ENCODE measurements at places on chromosomes 2 and 18.

- DNase-seq = no peak
Measured at GRCh38 chr2:127080226-127080937, 26.6 kb downstream of the BIN1 start.

GRCh38 chr18:8793445-8794155 lies 88.2 kb downstream of the MTCL1 start:
- no peak for DNase-seq

DNA sequence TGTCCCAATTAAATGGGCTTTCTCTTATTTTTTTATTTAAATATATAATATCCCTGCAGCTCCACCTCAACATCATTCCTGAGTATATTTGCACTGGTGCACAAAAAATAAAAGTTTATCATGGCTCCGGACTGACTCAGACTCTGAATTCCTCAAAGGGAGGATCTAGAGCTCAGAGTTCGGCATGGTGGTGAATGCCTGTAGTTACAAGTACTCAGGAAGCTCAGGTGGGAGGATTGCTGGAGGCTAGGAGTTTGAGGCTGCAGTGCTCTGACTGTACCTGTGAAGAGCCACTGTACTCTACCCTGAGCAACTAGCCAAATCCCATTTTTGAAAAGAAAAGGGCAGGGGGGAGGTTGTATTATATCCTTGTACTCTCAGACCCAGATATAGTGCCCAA lies 52.8 kb upstream of the NRXN1 start:
- DNase-seq = no peak

DNA sequence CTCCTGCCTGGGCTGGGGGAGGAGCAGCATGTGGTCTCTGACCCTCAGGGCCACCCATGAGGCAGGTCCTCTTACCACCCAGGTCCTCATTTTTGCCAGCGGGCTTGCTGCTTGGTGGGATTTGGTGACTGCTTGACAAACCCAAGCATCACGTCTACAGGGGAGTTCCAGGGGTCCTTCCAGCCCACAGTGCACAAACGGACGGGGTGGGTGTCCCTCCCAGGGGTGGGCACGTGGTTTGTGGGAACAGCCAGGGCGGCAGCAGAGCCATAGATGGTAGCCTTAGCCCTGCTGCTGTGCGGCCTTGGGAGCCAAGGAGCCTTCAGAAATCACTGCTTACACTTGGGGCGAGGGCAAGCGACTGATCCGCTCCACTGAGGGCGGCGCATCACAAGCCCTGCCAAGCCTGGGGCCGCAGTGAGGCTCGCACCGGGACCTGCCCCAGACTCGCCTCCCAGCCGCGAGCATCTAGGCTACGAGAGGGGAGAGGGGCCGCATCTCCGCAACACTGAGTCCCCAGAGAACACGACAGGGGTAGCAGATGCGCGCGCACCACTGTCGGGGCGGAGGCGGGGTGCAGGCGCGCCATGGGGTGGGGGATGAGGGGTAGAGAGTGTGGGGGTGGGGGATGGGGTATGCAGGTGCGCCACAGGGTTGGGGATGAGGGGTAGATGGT lies 36.9 kb downstream of the SNED1 start:
- no peak for DNase-seq

- no peak for DNase-seq
Measured at GRCh38 chr2:134882773-134883172, 35.8 kb upstream of the CCNT2 start.

DNA sequence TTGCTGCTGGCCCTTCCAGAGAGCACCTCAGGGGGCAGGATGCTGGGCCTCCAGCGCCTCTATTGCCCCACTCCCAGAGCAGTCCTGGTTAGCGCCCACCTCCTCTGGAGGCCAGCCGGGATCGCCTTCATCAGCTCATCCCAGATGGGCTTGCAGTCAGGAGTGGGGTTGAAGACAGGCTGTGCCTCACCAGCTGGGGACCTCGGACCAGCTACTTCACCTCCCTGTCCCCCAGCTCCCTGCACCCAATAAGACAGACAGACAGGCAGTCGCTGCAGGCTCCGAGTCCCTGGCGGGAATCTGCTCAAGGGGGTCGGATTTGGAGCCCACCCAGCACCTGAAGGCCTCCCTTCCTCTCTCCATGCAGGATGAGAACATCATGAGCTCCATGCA lies 18.9 kb upstream of the FAHD2A start:
- no peak for DNase-seq

DNA sequence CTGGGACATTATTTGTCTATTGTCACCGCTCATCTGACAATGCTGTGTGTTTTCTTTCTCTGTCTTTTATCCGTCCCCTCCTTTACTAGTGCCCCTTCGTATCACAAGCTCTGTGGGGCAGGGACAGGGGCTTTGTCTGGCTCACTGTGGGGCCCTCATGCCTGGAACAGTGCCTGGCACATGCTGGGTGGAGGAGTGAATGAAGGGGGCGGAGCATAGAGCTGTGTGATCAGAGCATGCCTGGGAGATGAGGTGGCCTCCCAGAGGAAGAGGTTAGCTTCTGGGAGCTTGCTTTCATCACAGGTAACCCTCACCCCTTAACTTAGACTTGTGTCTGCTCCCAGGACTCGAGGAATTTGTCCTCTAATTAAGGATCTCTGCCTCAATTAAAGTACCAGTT lies 16.4 kb downstream of the MTCL1 start:
- no peak for DNase-seq

GRCh38 chr2:26578113-26578458 lies 63.1 kb downstream of the CIB4 start:
- no peak for DNase-seq

- peak; percentile 96 for DNase-seq
Measured at GRCh38 chr18:5456577-5457461, 87.0 kb downstream of the EPB41L3 start.

DNA sequence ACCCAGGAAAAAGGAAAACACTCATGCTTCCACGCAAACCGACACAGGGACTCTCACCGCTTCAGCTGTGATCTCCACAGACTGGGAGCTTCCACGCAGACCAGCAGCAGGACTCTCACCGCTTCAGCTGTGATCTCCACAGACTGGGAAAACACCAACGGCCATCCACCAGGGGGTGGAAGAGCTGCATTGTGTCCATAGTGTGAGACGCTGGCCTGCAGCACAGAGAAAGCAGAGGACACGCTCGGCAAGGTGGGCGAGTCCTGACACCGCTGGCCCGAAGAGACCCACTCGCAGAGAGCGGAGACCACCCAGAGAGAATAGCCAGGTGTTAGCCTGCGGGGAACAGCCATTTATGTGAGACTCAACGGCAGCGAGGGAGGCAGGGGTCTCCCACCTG lies 42.5 kb upstream of the NFATC1 start:
- peak; percentile 7 for DNase-seq

DNA sequence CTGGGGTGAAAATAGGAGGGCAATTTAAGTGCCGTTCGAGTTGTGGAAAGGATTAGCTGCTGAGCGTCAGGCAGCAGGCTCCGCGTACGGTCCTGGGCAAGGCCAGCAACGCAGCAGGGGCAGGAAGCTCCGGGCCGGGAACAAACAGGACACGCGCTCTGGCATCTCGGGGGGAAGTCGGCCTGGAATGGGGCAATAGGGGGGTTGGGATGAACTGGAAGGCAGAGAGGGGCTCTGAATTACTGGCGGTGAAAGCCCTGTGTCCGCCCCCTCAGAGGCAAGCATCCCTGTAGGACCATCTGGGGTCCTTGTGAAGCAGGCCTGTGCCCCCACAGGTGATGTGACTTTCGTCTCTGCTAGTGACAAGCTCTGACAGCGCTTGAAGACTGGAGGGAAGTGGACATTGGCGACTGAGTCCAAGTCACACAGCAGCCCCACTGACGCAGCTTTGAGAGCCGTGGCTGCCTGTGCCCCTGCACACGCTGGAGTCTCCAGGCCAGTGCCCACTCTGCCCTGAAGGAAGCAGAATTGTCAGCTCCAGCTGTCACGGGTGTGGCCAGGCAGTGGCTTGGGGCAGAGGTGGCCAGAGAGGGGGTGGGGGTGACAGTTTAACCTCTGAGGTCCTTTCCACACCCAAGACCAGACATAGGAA lies 22.3 kb downstream of the GPR35 start:
- no peak for DNase-seq

- DNase-seq = no peak
Measured at GRCh38 chr18:21557607-21558253, 42.8 kb downstream of the ESCO1 start.

GRCh38 chr2:119527999-119528398 lies 3.7 kb upstream of the SCTR start:
- no peak for DNase-seq

DNA sequence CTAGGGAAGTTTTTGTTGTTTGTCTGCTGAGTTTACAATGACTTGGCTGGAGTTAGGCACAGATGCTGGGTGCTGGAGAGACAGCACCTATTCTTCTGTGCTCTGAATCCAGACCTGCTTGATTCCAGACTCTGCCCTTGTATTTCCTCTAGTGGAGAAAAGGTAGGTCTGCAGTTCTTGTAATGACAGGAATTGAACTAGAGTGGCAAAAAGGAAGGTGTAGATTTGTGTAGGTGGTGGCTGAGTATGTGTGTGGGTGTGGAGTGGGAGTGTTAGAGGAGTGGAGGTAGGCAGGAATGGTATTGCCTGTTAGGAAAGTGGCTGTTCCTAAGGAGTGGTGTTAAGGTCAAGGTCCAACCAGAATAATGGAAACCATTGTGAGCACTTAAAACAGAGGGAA lies 71.9 kb upstream of the LYPD6 start:
- no peak for DNase-seq

Data from NCI-H524 (cell line).